ENCODE measurements at places on chromosomes 12 and 14. TPM values are rescaled to one million over a fixed set of nuclear protein-coding genes. Genes with fewer than 3 reads are reported as not detected.

DNA sequence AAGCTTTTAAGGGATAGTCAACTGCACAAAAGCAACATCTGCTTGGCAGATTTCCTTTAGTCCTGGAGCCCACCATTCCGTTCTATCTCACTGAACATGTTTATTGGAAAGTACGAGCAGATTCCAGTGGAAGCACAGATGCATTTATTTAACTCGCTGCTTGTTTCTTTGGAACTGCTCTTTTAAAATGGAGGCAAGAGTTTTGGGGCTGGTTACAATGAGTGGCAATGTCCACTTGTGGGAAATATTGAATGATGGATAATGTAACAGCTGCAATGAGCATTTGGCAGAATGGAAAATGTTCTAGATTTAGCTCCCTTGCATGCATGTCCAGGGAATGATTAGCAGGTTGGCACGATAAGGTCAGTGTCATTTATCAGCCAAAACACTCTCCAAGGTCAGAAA, 163.0 kb downstream of the ATP23 start:
- no peak for DNase-seq
- no peak overlapping the region for H3K4me3 ChIP-seq
- H3K4me1 ChIP-seq = no peaks in the 10 kb centered on the region
- no peaks in the 10 kb centered on the region for H3K36me3 ChIP-seq
- no peaks in the 10 kb centered on the region for H3K27me3 ChIP-seq
- no peak overlapping the region for H3K27ac ChIP-seq

GRCh38 chr12:121968876-121969275, 50.5 kb downstream of the CFAP251 start:
- H3K4me3 ChIP-seq = no peak overlapping the region
- H3K36me3 ChIP-seq = peaks cover 5% of the 10 kb centered on the region

AQP6 gene
- 0.86 TPM for total RNA-seq

DNA sequence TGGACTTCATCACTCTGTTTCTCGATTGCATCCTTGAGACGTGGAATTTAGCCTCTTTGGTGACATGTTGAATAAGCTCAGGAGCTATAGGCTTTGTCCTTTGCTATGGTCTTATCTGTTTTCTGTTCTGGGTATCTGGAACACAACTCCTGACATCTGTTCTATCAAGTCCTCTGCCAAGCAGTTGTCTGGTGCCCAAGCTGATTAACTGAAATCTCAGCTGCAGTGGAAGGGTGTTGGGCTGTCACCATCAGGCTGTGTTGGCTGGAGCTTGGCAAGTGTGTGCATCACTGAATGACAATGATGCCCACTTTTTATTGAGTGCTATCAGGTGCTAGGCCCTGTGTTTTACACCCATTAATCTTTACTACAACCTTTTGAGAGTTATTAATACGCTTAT, 77.8 kb downstream of the SMOC1 start:
- no peak overlapping the region for H3K27ac ChIP-seq
- no peaks in the 10 kb centered on the region for H3K27me3 ChIP-seq

DNA sequence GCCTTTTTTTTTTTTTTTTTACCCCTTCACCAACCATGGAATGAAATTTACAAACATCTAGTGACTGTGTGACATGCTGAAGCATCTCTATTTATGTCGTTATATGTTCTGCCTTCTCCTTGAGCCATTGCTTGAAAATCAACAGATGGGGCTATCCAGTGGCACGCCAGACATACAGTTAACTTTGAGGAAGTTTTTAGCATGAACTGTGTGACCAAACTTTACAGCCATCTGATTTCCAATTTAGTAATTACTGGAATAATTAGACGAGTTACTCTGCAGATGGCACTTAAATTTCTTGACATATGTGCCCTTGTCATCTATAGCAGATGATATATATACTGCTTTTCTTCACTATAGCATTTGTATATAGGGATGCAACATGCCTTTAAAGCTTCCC, 192.1 kb downstream of the SNAPC1 start:
- H3K4me1 ChIP-seq = peaks cover 9% of the 10 kb centered on the region
- no peaks in the 10 kb centered on the region for H3K27me3 ChIP-seq
- no peaks in the 10 kb centered on the region for H3K36me3 ChIP-seq
- no peak overlapping the region for H3K4me3 ChIP-seq
- DNase-seq = no peak

GRCh38 chr12:89069431-89069830, 282.9 kb downstream of the DUSP6 start:
- H3K4me3 ChIP-seq = no peak overlapping the region
- H3K4me1 ChIP-seq = peaks cover 65% of the 10 kb centered on the region
- H3K27ac ChIP-seq = no peak overlapping the region
- H3K27me3 ChIP-seq = no peaks in the 10 kb centered on the region
- H3K36me3 ChIP-seq = peaks cover 6% of the 10 kb centered on the region

PPP1R36 gene
- 0.40 TPM for total RNA-seq

GRCh38 chr12:92216092-92216491, 70.4 kb upstream of the BTG1 start:
- no peaks in the 10 kb centered on the region for H3K27me3 ChIP-seq
- H3K36me3 ChIP-seq = no peaks in the 10 kb centered on the region
- no peak for DNase-seq
- H3K4me3 ChIP-seq = no peak overlapping the region
- no peak overlapping the region for H3K27ac ChIP-seq

GPR84 gene
- total RNA-seq = not detected

Data from Calu3 (cell line).